ENCODE measurements at places on chromosomes 1 and 21.
A peak's percentile ranks its signal among the peaks of the same experiment; 100 is the strongest.

GRCh38 chr1:223246476-223247112, 103.5 kb upstream of the TLR5 start:
- no peak for DNase-seq

GRCh38 chr1:229058111-229058561, 212.8 kb upstream of the RAB4A start:
- peak; percentile 51 for DNase-seq

DNA sequence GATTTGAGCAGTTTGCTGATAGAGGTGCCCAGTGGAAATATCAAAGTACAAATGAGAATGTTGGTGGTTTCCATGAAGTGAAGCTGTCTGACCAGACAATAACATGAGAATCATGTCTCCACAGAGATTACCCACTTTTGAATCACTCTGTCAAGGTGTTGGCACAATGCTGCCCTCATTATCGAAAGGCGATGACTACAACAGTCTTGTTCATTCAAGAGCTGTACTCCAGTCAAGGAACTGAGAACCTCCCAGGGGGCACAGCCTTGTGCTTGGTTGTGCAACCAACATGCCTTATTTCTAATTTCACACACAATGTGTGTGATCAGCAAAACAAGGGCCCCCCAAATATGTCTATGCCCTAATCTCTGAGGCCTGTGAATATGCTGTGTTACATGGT, 35.7 kb downstream of the ETS2 start:
- no peak for DNase-seq

- DNase-seq = no peak
Measured at GRCh38 chr1:154838461-154838860, 31.6 kb downstream of the KCNN3 start.

GRCh38 chr1:7274256-7274655, 489.0 kb downstream of the CAMTA1 start:
- no peak for DNase-seq

GRCh38 chr1:1344655-1345361, 4.4 kb downstream of the DVL1 start:
- DNase-seq = no peak

DNA sequence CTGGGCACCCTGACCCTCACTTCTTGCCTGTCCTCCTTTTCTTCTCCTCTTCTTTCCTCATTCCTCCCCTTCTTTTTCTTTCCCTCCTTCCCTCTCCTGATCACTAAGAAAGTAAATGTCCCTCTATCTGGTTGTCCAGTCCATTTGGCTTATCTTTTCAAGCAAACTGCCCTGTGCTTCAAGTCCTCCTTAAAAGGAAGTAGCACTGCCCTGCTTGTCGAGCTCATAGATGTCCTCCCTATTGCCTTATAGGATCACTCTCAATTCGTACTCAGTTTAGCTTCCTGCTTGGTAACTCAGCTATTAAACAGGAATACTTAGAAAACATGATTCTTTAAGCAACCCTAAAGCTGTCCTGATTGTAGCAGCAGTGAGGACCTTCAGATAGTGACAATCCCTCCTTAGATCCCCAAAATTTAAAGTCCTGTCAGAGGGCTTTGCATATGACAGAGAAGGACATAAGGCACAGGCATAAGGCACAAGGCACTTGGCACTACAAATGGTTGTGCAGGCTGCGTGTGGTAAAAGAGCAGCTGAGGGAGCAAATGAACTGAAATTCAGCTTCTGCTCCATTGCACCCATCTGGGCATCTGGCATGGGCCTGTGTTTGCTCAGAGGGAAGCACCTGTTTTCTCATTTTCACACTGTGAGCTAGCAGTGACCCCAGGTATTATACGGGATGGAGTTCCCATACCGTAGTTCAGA, 26.1 kb upstream of the SLAMF6 start:
- DNase-seq = no peak

Measured in CD4-positive, alpha-beta T cell treated with Interleukin-17A for 1 hour (primary cell).